Muscle of leg (tissue), 16 donors: ENCODE measurements at places on chromosomes 12 and 14. TPM values are rescaled to one million over a fixed set of nuclear protein-coding genes. Genes with fewer than 3 reads are reported as not detected.
A peak's percentile ranks its signal among the peaks of the same experiment; 100 is the strongest.

Gene KRT80
- 0.62 TPM for total RNA-seq

Gene ACOT6
- total RNA-seq, result not detected

Gene SERPINA12
- total RNA-seq, result not detected

Gene WIF1
- total RNA-seq, result 12.8 TPM

Gene A2ML1
- not detected for total RNA-seq

Gene PGF
- 30.2 TPM for total RNA-seq

Gene CPNE6
- not detected for total RNA-seq

Gene FGD4
- total RNA-seq, result 35.4 TPM

Gene C12orf50
- 0.09 TPM for total RNA-seq

Gene TMEM117
- total RNA-seq, result 13.0 TPM

Gene PPM1H
- total RNA-seq, result 3.3 TPM

Gene RAB15
- 15.7 TPM for total RNA-seq

Gene CABP1
- 2.3 TPM for total RNA-seq

Gene AKAP5
- 0.27 TPM for total RNA-seq

Gene P2RX7
- total RNA-seq, result 1.6 TPM

DNA sequence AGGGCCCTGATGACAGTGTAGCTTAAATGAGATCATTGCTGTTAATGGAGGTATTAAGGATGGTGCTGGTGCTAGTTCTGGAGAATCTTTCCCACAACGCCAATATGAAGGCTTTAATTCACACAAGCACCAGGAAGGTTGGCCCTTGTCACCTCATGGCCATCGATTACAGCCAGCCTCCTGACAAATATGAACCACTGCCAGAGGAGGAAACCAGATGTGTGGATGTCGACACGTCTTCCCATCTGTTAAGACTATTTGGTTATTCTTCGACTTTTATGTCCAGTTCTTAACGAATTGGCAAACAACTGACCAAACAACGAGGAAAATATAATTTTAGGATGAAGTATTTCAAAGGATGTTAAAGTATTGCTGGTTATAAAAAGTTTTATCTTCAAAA lies 79.5 kb downstream of the PIK3C2G start:
- DNase-seq, result peak; percentile 67
- no peaks in the 10 kb centered on the region for H3K4me1 ChIP-seq
- H3K4me3 ChIP-seq, result no peak overlapping the region
- no peak overlapping the region for H3K27ac ChIP-seq
- no peaks in the 10 kb centered on the region for H3K27me3 ChIP-seq

DNA sequence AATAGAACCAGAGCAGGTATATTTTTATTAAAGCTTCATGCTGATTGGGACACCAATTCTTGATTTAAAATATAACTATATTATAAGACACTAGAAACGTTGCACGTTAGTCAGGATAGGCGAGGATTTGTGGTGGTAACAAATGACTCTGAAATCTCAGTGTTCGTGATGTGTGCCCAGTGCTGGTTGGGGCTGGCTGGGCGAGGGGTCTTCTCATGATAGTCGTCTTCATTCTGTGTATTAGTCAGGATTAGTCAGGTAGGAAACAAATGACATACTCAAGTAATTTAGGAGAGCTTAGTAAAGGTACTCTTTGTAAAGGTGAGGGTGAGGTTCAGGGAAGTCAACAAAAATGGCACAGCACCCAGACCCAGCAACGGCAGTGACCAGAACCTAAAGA lies 73.9 kb upstream of the HIF1A start:
- peaks cover 2% of the 10 kb centered on the region for H3K27me3 ChIP-seq

GRCh38 chr14:58717813-58718212 lies 80.1 kb downstream of the DACT1 start:
- H3K4me1 ChIP-seq, result peaks cover 15% of the 10 kb centered on the region
- peak overlapping the region; percentile 63 for H3K27ac ChIP-seq
- no peaks in the 10 kb centered on the region for H3K36me3 ChIP-seq
- no peaks in the 10 kb centered on the region for H3K27me3 ChIP-seq

- no peaks in the 10 kb centered on the region for H3K4me1 ChIP-seq
- no peak overlapping the region for H3K4me3 ChIP-seq
- H3K27ac ChIP-seq, result no peak overlapping the region
- no peak for DNase-seq
- no peaks in the 10 kb centered on the region for H3K27me3 ChIP-seq
Observed at GRCh38 chr14:94093418-94093817, 12.3 kb downstream of the IFI27L1 start.

GRCh38 chr12:7090222-7090998 lies 1.8 kb downstream of the C1R start:
- H3K4me3 ChIP-seq, result peak overlapping the region; percentile 49
- H3K27me3 ChIP-seq, result peaks cover 2% of the 10 kb centered on the region
- DNase-seq, result no peak
- peaks cover 29% of the 10 kb centered on the region for H3K36me3 ChIP-seq
- peaks cover 27% of the 10 kb centered on the region for H3K4me1 ChIP-seq
- peak overlapping the region; percentile 55 for H3K27ac ChIP-seq

- no peak for DNase-seq
- H3K4me3 ChIP-seq, result no peak overlapping the region
- H3K27ac ChIP-seq, result no peak overlapping the region
- no peaks in the 10 kb centered on the region for H3K36me3 ChIP-seq
- H3K27me3 ChIP-seq, result no peaks in the 10 kb centered on the region
- H3K4me1 ChIP-seq, result no peaks in the 10 kb centered on the region
Observed at GRCh38 chr14:101740981-101741380, 20.5 kb upstream of the PPP2R5C start.

GRCh38 chr14:97393244-97393643 lies 596.1 kb downstream of the VRK1 start:
- no peak for DNase-seq
- H3K4me1 ChIP-seq, result peaks cover 3% of the 10 kb centered on the region
- no peaks in the 10 kb centered on the region for H3K36me3 ChIP-seq
- H3K4me3 ChIP-seq, result no peak overlapping the region
- no peak overlapping the region for H3K27ac ChIP-seq

GRCh38 chr12:112167718-112168525 lies 42.6 kb downstream of the TRAFD1 start:
- no peak for DNase-seq
- H3K4me1 ChIP-seq, result no peaks in the 10 kb centered on the region
- H3K27ac ChIP-seq, result no peak overlapping the region
- H3K27me3 ChIP-seq, result no peaks in the 10 kb centered on the region

- no peak for DNase-seq
- peaks cover 9% of the 10 kb centered on the region for H3K27me3 ChIP-seq
- no peak overlapping the region for H3K27ac ChIP-seq
- H3K36me3 ChIP-seq, result no peaks in the 10 kb centered on the region
- no peaks in the 10 kb centered on the region for H3K4me1 ChIP-seq
- no peak overlapping the region for H3K4me3 ChIP-seq
Observed at GRCh38 chr12:130469552-130469951, 131.9 kb downstream of the PIWIL1 start.

- DNase-seq, result no peak
- no peaks in the 10 kb centered on the region for H3K27me3 ChIP-seq
- H3K27ac ChIP-seq, result no peak overlapping the region
- no peaks in the 10 kb centered on the region for H3K4me1 ChIP-seq
Observed at GRCh38 chr12:73110816-73111215, 838.6 kb downstream of the TRHDE start.

- H3K27ac ChIP-seq, result no peak overlapping the region
- no peaks in the 10 kb centered on the region for H3K36me3 ChIP-seq
- H3K27me3 ChIP-seq, result no peaks in the 10 kb centered on the region
- DNase-seq, result no peak
- no peak overlapping the region for H3K4me3 ChIP-seq
Observed at GRCh38 chr12:75103822-75104221, 105.8 kb downstream of the KCNC2 start.

DNA sequence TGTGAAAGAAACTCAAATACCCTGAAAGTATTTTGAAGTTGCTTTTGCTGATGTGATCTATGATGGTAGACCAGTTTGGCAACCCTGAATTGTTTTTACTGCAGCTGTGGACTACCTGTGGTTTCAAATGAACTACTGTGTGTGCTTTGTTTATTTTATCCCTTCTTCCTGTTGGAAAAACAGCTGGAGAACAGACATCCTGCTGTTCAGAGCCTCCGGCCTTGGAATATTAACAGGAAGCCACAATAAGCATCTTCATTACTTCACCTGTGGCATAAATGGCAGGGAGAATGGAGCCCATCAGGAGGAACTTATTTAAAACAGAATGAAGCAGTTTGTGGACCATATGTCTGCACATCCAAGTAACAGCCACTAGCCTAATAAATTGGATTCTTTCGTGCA lies 104.8 kb downstream of the DUSP6 start:
- DNase-seq, result peak; percentile 29
- H3K36me3 ChIP-seq, result no peaks in the 10 kb centered on the region
- no peak overlapping the region for H3K27ac ChIP-seq
- H3K4me1 ChIP-seq, result peaks cover 3% of the 10 kb centered on the region
- no peaks in the 10 kb centered on the region for H3K27me3 ChIP-seq

- H3K4me3 ChIP-seq, result no peak overlapping the region
- no peaks in the 10 kb centered on the region for H3K36me3 ChIP-seq
- no peak for DNase-seq
- H3K4me1 ChIP-seq, result no peaks in the 10 kb centered on the region
Observed at GRCh38 chr12:19819231-19819630, 379.9 kb downstream of the AEBP2 start.

DNA sequence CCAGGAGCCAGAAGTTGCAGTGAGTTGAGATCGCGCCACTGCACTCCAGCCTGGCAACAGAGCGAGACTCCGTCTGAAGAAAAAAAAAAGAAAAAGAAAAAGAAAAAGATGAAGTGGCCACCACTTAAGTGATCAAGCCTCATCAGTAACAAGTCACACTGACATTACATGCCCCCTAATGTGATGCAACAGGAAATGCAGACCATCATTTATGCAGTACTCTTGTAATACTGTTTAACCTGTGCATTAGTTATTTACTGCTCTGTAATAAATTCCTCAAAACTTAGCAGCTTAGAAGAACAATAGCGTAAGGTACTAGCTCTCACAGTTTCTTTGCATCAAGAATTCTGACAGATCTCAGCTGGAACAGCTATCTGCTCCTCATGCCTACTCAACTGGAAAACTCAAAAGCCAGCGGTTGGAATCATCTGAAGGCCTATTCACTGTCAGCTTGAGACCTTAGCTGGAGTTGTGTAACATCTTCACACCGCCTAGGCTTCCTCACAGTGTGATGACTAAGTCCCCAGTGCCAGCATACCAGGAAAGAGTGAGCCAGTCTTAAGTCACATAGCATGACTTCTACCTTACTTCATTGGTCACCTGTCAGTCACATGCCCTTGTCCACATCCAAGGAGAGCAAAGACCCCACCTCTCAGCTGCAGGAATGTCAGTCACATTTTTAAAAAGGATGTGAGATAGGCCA lies 31.5 kb downstream of the EPS8 start:
- no peak overlapping the region for H3K4me3 ChIP-seq
- H3K27me3 ChIP-seq, result no peaks in the 10 kb centered on the region
- DNase-seq, result no peak
- no peaks in the 10 kb centered on the region for H3K4me1 ChIP-seq
- no peak overlapping the region for H3K27ac ChIP-seq

DNA sequence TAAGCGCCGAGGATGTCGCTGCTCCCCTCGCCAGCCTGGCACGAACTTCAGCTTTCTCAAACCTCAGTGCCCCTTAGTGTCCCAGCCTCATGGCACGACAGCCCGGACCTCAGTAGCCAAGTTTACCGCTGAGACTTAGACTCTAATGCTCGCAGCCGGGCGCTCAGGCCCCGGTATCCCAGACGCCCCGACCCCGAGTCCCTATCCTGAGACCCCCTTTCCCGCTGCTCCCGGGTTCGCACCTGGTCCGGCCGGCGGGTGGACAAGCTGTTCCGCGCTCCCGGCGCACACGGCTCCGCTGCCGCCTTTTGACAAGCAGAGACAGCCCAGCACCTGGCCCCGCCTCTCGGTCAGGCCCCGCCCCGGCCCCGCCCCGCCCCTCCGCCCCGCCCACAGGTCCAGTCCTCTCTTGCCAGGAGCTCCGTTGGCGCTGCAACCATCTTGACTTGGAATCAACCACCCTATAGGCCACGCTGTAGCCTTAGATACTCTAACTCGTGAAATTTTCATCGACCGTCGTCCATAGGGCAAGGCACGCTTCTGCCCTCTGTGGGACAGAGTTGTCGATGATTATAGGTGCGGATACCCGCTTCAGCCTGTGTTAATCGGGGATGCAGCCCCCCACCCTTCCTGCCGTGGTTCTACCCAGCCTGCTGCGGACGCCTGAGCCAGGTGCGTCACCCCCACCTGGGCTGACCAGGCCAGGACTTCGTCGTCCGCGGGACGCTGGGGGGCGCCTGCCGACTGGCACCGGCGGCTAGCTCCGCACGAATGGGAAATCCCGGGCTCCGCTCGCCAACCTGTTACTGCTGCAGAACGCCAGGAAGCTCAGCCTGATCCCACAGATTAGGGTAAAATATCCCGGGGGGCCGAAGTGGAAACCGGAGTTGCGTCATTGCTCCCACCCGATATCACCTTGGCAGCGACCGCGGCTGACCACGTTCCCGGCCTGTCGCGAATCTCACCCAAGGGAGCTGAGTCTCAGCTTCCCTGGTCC lies at the start of gene VDR:
TSS of gene VDR (minus strand) at position 282 of the 997 bp plus-strand sequence. CDS start 25,881 bp downstream, outside the sequence.
- H3K4me3 ChIP-seq, result peak within 1 kb of the TSS; percentile 46
- no peak within 1 kb of the TSS for H3K27ac ChIP-seq
- H3K4me1 ChIP-seq, result peaks cover 32% of the 10 kb centered on the region

DNA sequence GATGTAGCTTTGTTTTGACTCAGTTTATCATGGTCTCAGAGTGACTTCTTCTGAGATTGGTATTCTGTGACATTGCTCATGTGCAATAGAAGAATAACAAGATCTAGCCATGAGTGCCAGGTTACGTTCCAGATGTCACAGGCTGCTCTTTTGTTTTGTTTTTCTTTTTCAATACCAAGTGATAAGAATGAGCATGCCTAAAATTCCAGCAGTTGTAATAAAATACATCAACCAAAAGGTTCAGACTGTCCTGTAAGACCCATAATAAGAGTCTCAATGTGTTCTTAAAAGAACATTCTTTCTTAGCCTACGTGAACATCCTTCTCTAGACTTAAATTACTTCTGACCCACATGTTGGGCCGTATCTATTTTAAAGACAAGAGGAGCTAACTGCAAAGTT lies 669.2 kb downstream of the DIO2 start:
- DNase-seq, result no peak
- H3K27ac ChIP-seq, result no peak overlapping the region
- H3K27me3 ChIP-seq, result no peaks in the 10 kb centered on the region
- H3K4me1 ChIP-seq, result no peaks in the 10 kb centered on the region
